ENCODE measurements at places on chromosomes 2 and 18.

DNA sequence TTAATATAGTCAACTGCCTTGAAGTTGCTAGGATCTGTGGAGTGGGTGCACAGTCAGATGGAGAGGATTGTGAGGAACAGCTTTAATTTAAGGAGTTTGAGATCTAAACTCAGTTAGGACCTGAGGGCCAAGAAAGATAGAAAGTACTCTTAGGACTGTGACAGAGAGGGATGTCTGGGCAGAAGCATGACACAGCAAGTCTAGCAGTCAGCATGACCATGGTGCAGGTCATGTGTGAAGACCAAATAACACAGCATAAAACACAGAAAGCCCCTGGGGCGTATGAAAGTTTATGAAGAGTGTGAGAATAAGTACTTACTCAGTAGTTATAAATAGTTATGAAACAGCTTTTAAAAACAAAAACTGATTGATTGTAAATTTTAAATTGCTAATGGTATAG, 107.2 kb downstream of the GALNT1 start:
- DNase-seq = no peak

DNA sequence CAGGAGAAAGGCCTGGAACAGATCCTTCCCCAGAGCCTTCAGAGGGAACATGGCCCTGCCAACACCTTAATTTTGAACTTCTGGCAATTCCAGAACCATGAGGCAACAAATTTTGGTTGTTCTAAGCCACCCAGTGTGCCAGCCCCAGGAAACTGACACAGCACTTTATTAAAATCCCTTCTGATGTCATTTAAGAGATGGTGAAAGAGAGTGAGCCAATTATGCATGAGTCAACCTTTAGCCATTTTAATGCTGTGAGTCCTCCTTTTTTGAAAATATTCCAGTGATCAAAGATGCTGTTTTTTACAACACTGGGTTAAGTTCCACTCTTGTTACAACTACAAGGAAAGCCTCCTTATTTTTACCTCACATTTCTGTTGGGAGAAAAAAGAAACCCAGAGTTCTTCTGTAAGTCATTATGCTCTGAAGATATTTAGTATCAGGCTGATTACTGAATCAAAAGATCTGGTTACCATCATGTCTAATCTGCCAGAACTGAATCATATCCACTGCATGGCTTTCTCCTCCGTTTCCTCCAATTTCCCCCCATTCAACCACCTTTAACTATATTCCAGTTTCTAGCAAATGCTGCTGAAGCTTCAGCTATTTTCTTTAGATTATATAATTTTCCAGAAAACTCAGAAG, 235.4 kb downstream of the TXNL1 start:
- DNase-seq = no peak

DNA sequence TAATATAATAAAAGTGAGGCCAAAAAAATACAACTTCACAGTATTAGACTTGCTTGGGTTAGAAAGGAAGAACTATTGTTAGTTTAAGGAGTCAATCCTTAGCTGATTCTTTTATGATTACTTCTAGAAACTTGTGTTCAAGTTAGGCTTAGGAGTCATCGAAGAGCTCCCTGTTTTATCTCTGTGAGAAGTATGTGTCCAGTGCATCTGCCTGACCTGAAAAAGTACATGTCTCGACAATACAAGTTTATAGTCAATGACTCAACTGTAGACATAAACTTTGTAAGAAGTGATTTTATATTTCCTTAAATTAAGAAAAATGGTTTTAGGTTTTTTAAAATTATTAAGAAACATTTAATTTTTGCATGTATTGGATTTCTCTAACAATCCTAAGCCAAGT, 571.2 kb downstream of the ZEB2 start:
- no peak for DNase-seq

GRCh38 chr2:48771241-48772014, 15.9 kb upstream of the LHCGR start:
- no peak for DNase-seq

GRCh38 chr2:24559473-24560113, 68.5 kb downstream of the NCOA1 start:
- DNase-seq = no peak

DNA sequence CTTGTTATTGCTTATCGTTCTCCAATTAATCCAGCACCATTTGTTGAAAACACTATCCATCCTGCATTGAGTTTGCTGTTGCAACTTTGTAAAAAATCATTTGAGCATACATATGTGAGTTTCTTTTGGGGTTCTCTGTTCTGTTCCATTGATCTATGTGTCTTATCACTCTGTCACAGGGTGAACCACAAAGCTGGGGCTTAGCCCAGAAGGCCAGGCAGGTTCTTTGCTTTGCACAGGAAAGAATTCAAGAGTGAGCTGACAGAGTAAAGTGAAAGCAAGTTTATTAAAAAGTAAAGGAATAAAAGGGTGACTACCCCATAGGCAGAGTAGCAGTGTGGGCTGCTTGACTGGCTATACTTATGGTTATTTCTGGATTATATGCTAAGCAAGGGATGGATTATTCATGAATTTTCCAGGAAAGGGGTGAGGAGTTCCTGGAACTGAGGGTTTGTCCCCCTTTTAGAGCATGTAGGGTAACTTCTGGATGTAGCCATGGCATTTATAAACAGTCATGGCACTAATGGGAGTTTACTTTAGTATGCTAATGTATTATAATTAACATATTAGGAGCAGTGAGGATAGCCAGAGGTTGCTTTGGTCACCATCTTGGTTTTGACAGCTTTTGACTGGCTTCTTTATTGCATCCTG, 46.8 kb downstream of the RNF138 start:
- no peak for DNase-seq

DNA sequence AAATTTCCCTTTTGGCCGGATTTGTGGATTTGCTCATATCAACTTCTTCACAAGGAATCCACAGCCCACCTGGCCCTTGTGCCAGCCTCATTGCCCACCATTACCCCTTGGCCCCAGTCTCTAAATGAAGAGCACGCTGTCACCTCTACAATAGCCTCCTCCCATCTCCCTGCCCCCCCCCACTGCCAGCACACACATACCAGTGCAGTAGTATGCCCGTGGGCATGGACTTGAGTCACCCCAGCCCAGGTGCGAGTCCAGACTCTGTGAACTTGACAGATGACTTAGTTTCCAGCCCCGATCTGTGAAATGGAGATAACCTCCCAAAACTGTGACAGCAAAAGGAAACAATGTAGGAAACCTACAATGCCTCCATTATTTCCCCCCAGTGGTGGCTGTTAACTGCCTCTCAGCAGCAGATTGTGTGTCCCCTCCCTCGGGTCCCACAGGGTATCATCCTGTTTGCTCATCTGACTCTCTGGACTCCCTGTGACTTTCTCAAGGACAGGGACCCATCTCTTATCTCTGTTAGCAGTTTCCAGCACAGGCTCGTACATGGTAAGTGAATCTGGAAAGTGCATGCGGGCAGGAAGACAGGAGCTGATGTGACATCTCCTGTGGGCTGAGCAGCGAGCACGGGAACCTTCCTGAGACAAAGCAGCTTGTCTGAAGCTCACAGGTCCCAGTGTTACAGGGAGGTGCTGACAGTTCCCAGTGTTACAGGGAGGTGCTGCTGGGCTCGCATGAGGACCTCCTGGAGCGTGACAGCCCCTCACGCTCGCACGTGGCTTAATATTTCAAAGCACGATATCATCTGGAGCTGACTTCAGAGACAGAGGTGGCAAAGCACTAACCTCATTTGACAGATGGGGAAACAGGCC, 4.2 kb upstream of the TMEM185B start:
- DNase-seq = no peak

DNA sequence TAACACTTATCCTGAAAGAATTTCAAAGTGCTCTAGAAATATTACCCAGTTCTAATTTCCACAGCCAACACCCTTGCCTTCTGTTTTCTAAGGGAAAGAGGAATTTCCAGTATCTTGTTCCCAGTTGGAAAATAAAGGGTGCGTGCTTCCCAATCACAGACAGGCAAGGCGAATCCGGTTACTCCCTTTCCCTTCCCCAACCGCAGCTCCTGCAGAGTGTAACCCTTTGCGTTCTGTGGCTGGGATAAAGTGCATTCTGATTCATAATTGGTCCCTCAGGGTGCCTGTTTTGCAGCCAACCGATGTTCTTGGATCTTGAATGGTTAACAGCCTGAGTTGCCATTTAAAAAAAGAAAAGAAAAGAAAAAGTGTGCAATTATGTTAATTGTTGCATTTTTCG, 40.6 kb upstream of the PGAP1 start:
- DNase-seq = no peak

DNA sequence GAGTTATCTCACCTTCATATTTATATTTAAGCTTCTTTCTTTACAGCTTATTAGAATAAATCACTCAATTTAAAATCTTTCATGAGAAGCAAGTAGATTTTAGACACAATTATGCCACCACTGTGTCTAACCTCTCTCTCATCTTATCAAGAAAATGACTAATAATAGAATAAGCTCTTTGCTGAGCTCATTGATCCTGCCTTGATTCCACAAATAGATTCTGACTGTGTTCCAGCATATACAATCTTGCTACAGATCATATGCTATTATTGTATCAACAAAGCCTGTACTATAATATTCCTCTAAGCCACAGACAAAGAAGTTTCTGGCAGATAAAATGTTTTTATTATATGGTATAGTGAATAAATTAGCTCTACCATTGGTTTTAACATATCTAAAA, 168.7 kb upstream of the GULP1 start:
- DNase-seq = no peak

DNA sequence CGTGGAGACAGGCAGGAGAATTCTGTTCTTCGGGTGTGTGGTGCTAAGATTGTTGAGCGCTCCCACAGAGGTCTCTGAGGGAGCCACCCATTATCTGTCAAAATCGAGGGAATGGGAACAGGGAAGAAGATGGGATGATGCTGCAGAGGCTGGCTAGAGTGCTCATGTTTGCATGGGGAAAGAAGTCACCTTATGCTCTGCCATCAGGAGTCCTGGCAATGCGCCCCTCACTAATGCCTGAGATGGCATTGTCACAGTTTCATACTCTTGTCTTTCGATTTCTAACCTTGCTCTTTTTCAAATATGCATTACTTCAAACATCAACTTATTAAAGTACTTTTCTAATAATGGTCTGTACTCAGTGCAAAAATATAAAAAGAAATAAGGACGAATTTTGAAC, 463.3 kb upstream of the CELF4 start:
- DNase-seq = no peak

DNA sequence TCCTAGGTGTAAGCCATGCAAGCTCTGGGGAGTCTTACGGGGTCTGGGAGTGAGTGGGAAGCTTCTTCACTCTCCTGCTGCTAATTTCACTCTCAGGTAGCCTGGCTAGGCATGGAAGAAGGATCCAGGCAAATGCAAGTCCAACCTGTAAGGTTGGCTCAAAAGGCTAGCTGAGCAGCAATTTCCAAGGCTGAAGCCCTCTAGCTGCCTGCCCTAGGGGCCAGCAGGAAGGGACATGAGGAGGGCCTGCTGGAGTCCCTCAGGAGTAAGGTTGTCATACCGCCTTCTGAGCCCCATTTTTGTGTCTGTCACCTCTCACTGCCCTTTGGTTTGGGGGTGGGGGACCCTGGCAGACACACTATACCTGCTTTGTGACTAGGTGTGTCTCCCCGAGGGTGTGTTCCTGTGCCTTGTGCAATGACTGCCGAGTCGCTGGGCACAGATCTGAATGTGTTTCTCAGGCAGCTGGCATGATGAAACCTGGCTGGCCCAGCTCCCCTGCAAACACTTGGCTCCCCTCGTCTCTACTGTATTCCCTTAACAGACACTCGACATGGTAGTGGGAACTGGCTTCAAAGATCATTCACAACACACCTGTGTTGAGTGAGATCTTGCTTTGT, 123.9 kb upstream of the FAM136A start:
- DNase-seq = no peak

- no peak for DNase-seq
Measured at GRCh38 chr18:70301667-70302066, 12.8 kb downstream of the SOCS6 start.

DNA sequence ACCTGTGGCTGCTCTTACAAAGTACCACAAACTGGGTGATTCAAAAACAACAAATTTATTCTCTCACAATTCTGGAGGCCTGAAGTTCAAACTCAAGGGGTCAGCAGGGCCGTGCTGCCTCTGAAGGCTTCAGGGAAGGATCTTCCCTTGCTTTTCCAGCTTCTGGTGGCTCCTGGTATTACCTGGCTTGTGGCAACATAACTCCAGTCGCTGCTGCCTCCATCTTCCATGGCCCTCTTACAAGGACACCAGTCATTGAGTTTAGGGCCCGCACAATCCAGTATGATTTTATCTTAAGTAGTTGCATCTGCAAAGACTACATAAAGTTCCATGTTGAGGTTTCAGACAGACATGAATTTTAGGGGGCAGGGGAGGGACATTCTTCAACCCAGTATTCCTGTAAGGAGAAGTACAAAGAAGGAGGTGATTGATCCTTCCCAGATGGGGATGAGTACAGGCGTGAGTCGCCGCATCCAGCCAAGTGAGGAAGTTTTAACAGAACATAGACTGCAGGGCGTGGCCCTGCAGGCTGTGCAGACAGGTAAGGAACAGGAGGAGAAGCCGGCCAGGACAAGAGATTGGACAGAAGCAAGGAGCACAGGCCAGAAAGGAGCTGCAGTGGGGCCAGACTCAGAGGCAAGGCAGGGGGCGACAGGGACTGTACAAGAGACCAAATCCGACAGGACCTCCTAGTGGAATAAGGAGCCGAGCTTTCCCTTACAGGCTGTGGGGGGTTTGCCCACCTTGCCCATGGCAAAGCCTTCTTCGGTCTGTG, 44.4 kb upstream of the BZW1 start:
- no peak for DNase-seq

DNA sequence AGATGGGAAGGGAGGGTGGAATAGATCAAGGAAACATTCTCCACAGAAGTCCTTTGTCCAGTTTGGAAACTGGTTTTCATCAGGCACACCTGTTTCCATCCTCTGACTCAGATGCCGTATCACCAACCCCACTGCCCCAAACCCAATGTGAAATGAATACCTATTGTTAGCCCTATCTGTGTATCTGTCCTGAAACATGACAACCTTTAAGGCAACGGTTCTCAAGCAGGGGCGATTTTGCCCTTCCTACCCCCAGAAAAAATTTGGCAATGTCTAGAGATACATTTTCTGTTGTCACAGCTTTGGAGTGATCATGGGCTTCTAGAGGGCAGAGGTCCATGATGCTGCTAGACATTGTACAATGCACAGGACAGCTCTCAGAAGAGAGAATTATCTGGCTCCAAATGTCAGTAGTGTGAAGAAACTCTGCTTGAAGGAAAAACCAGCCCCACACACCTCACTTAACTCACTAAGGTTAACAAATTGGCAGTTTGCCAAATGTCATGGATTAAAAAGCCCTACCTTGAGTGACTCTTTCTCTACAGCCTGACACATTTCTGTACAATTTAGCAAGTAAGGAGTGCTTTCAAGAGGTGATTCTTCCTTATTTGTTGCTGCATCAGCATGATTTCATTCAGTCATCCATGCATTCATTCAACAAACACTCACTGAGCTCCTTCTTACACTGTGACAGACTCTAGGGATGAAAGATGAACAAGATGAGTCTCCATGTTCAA, 3.4 kb downstream of the SCTR start:
- DNase-seq = no peak

DNA sequence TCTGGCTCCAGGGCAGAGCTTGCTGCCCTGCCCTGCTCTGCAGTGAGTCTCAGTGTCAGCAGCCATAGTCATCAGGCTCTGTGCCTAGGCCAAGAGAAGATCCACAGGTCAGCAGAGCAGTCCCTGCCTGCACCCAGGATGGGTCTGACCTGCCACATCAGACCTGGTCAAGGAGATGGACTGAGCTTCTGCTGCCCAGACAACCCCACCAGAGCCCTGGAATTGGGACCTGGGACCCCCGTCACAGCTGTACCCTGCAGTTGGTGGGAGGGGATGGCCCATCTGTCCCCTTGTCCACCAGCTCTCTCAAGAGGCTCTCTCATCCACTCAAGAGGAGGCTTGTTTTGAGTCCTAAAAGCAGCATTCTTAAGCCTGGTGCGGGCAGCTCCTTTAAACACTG, 142.6 kb downstream of the TFCP2L1 start:
- DNase-seq = no peak

- no peak for DNase-seq
Measured at GRCh38 chr2:25273985-25274535, 67.7 kb downstream of the DNMT3A start.

Measured in stimulated activated CD4-positive, alpha-beta T cell treated with anti-CD3 and anti-CD28 coated beads, Interleukin-1b, Interleukin-23, amount 100 ng/mL, for 1 hour (primary cell).